ENCODE measurements at places on chromosomes 13 and 19.

- DNase-seq: no peak
These were observed 3.1 kb downstream of the BCAT2 start for GRCh38 chr19:48807590-48808308.

DNA sequence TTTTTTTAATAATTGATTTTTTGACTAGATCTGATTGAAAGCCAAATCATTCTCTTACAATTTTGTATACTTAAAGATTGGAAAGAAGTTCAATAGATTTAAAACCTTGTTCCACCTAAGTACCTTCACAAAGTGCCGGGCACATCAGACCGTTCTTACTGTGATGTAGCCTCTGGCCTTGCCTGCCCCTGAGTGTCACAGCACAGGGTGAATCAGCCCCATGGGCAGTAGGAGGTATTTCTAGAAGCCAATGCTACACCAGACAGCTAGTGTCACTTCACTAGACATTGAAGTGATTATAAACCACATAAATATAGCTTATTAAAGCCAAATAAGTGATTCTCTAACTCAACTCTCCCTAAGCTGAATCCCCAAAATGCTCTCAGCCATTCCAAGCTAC lies 131.3 kb downstream of the LACC1 start:
- no peak for DNase-seq

GRCh38 chr19:38223617-38224013 lies 407 bp downstream of the DPF1 start:
- DNase-seq: no peak

- DNase-seq: no peak
These were observed 9.2 kb downstream of the KANK3 start for GRCh38 chr19:8333767-8334457.

DNA sequence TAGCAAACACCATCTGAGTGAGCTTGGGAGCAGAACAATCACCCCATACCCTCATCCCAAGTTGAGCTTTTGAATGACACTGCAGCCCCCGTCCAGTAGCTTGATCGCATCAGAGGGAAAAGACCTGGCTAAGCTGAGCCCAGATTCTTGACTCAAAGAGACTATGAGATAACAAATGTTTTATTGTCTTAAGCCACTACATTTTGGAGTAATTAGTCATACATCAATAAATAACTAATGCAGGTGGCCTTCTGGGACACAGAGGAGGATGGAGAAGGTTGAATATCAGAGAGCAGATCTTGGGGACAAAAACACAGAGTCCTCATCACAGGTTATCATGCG lies 24.6 kb upstream of the IGSF23 start:
- no peak for DNase-seq

GRCh38 chr19:49387936-49388372 lies at the start of gene KASH5:
KASH5 (plus strand) TSS chr19:49388249; CDS start chr19:49390884, 2,635 bp downstream.
- peak; percentile 85 for DNase-seq

DNA sequence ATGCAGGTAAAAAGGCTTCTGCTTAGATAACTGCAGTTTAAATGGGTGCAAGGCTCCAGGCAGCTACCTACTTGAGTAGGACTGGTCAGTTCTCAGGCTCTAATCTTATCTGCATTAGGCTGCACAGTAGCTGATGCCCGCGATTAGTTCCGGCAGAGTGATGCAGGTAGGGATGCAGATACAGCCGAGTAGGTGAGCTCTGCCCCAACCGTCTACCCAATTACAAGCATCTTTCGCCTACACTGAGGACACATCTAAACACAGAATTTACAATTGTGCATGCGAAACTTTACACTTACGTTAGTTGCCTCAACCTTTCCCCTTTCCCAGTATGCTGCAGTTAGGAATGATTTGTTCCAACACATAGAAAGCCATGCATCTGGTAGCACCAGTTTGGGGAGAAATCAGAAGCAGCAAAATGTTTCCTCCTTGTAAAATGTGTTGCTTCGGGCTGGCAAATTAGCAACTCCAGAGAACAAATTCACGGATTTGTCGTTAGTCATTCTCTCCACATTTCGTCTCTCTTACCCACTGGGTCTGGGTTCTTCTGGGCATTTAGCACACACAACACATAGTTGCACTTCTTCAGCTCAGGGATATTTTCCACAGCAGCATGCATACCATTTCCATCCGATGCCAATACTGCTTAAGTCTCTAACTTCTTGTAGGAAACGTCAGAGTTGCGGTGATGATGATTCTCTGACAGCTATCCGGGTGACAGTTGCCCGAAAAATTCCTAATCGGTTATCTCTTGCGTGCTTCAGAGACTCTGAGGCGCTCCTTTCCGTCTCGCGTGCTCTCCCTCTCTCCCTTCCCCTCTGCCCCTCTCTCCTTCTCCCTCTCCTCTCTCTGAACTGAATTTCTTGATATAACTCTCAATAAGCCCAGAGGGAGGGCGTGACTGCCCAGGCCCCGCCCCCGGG lies at the start of gene PCDH9:
PCDH9 (minus strand) TSS at position 856 of the 923 bp plus-strand sequence. CDS start 1,896 bp downstream, outside the sequence.
- DNase-seq: no peak

GRCh38 chr13:31134039-31134711 lies 27.5 kb downstream of the HSPH1 start:
- DNase-seq: no peak

DNA sequence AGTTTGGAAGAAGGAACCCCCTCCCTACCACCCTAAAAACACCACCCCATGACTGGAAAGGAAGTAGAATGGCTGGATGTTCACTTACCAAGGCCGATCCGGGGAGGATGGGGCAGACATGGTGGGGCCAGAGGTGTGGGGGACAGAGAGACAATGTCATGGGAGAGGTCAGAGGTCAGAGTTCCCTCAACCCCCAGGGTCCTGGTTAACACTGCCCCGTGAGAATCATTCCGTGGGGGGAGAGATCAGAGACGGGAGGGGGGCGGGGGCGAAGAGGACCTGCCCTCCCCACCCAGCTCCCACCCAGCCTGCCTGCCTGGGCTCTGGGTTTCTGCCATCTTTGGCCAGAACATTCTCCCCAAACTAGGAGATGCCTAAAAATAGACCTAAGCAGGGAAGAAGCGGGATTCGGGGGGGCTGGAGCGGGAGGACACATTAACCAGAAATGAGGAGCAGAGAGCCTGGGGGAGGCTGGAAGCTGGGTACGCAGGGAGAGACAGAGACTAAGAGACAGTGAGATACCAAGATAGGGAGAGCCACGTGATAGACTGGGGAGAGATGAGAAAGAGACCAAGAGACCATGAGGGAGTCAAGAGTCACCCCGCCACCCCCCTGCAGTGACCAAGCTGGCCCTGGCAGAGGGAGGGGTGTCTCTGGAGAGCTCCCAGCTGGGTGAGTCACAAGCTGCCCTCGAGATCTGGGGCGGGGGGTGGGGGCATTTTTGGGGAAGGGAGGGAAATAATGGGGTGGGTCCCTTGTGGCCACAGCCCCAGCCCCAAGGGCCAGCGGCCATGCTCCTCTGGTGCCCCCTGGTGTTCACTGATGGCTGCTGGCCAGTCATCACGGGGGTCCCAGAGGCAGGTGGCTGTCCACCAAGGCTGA lies 6.1 kb upstream of the KANK2 start:
- peak; percentile 18 for DNase-seq

DNA sequence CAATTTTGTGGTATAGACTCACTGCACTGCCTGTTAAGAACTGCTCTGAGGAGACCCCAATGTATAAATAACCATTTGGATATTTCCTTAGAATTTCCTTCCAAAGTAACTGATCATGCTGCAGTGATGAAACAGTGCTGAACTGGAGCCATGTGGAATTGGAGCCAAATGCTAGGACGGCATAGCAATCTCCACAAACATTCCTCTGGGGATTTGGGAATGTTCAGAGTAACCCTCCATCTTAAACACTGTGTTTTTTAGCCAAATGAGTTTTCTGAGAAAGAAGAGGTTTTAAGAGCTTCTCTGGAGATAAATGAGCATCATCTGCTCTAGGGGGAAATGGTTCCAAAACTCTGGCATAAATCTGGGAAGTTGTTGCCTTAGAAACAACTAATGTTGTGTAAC lies 98.2 kb downstream of the OLFM4 start:
- DNase-seq: no peak

Data from naive thymus-derived CD8-positive, alpha-beta T cell (primary cell).